ENCODE measurements at places on chromosomes 1 and 21.

- no peak for DNase-seq
Measured at GRCh38 chr1:39047374-39048229, 21.5 kb downstream of the NDUFS5 start.

GRCh38 chr1:223401873-223402789, 8.9 kb downstream of the CCDC185 start:
- no peak for DNase-seq

- DNase-seq = no peak
Measured at GRCh38 chr1:25676488-25676887, 59.9 kb downstream of the MAN1C1 start.

DNA sequence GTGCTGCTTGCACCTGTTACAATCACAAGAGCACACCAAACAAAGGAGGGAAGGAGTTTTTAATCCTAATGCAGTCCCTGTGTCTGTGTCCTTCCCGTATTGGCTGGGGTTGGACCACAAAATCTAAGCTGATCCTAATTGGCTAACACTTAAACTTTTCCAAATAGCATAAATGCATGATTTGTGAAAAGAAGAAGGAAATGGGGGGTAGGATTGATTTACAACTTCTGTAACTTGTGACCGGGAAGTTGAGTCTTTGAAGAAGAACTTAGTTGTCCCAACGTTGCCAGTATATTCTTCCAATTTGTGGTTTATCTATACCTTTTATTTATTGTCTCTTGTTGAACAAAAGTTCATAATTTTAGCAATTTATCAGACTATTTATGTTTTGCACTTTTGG, 11.8 kb upstream of the IPP start:
- DNase-seq = no peak

GRCh38 chr1:196650403-196650802, 1.4 kb upstream of the CFH start:
- no peak for DNase-seq

DNA sequence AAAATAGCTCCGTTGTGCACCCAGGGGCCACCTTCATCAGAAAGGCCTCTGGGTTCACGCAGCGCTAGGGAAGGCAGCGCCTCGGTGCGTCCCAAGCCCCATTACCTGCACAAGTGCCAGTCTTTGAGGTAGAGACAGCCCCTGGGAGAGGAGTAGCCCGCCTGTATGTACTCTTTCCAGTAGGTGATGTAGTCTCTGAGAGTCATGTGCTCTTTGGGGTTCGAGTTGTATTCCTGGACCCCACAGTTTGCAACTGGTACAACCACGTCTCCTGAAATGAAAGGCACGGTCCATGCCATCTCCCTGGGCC, 601 bp downstream of the JMJD4 start:
- DNase-seq = no peak

- peak; percentile 8 for DNase-seq
Measured at GRCh38 chr21:34073749-34074282, 438 bp downstream of the MRPS6 start.

- DNase-seq = no peak
Measured at GRCh38 chr1:196723325-196724185, 51.1 kb upstream of the CFHR3 start.

DNA sequence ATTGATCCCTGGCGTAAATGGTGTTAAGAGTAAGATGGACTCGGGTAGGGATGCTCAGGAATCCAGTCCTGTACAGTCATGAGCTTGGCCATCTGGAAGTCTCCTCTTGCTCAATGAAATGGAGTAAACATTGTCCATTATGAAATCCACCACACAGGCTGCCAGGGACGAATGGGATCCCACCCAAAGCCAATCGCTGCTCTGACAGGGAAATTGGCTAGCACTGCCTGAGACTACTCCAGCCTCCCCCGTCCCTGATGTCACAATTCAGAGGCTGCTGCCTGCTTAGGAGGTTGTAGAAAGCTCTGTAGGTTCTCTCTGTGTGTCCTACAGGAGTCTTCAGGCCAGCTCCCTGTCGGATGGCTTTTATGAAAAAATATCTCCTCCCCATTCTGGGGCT, at the start of gene HSD11B1:
HSD11B1 (plus strand) TSS at position 263 of the 400 bp plus-strand sequence; CDS start at position 360, 97 bp downstream.
- DNase-seq = no peak

GRCh38 chr1:7686301-7686850, 84.7 kb upstream of the VAMP3 start:
- DNase-seq = no peak

- no peak for DNase-seq
Measured at GRCh38 chr1:52235646-52236045, 93.8 kb downstream of the ZFYVE9 start.

DNA sequence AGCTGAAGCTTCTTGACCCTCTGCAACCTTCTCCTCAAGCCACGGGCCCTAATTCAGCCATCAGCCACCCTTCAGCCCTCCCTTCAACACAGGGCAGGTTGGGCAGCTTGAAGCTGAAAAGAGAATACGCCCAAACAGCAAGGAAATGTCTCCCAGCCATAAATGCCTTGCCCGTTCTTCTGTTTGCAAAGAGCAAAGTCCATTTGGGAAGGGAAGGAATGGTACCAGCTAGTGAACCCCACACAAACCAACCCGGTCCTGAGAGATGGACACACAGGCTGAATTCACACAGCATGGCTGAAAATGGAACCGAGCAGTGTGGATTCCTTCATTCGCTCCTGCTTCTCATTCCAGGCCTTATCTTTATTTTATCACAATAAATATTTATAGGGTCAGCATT, 11.5 kb downstream of the PLEKHA6 start:
- DNase-seq = no peak

- DNase-seq = no peak
Measured at GRCh38 chr1:192161976-192162375, 3.7 kb downstream of the RGS18 start.

GRCh38 chr21:28943631-28944030, 49.0 kb downstream of the LTN1 start:
- DNase-seq = no peak

DNA sequence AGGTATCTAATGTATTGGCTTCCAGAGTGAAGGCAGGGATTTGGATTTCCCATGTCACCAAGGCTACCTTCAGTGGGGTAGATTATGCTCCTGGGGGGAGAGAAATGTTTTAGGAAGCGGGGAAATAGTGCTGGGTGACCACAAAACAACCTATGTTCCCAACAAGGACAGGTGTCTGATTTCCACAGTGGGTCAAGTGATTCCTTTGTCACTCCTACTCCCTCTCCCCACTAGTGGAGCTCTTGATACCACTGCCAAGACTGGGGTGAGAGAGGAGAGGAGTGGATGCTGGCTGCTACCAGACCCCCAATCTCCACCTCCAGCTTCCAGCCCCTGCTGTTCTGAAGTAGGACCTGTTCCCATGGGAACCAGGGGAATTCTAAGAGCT, 104.3 kb upstream of the FAM78B start:
- DNase-seq = no peak

DNA sequence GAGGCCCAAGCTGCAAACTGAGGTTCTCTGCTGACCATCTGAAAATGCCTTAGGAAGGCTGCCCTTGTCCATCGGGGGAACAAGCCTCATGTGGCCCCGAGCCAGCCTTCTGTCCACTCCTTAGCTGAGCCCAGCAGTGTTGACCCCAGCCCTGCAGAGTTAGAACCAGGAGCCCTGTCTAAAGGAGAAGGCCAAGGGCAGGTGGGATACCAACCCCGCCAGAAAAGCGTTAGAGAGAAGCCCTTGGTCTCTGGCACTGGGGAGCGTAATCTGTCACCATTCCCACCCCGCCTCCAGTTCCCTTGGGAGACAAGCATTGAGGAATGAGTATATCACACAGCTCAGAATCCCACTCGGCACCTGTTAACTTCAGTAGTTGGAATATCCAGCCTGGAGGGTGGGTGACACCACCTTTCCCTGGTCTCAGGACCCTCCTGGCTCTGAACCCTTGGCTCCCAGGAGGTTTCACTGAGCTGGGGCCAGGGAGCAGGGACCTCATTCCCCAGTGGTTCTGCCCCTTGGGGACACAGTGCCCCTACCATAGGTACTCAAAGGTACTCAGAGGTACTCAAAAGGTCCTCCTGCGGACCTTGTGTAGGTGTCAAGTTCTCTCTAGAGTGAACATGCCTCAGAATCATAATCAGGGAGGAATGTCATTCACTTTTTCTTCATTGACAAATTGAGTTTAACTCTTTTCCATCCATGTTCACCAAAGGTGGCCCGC, 16.4 kb downstream of the ETS2 start:
- DNase-seq = no peak

DNA sequence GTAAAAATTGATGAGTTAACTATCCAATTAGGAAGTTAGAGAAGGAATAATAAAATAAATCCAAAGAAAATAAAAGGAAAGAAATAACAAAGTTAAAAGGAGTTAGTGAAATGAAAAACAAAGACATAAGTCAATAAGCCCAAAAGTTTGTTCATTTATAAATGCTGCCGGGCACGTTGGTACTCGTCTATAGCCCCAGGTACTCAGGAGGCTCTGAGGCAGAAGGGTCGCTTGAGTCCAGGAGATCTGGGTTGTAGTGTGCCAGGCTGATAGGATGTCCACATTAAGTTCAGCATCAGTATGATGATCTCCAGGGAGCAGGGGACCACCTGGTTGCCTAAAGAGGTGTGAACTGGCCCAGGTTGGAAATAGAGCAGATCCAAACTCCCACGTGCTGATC, 35.5 kb upstream of the VANGL1 start:
- no peak for DNase-seq

DNA sequence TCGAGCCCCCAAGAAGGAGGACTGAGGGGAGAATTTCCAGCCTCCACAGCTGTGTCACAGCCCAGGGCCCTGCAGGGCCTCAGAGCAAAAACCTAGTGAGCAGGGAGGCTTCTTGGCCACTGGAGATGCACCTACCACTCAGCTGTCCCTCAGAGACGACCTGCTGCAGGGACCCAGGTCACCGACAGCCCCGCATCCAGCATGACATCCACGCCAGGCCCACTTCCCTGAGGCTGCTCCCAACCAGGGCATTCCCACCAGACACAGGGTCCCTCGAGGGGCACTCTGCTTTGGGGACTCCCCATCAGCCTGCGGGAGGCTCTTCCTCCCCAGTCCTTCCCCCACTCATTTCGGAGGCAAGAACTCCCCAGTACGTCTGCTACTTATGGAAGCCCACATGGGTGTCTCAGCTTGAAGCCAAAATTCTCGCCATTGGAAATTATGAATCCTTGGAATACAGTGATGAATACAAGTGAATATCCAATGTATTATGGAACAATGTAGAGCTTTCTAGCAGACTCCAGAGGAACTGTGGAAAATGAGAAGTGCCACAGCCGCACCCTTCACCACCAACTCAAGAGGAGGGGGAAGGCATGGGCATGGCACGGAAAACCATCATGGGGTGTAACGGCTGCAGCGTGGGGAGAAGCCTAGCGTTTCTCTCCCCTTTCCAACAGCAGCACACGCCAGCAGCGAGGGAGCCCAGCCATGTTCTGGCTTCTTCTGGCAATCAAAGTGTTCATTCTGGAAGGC, 6.9 kb downstream of the TFF3 start:
- DNase-seq = no peak

- DNase-seq = no peak
Measured at GRCh38 chr1:7541629-7542028, 229.5 kb upstream of the VAMP3 start.

DNA sequence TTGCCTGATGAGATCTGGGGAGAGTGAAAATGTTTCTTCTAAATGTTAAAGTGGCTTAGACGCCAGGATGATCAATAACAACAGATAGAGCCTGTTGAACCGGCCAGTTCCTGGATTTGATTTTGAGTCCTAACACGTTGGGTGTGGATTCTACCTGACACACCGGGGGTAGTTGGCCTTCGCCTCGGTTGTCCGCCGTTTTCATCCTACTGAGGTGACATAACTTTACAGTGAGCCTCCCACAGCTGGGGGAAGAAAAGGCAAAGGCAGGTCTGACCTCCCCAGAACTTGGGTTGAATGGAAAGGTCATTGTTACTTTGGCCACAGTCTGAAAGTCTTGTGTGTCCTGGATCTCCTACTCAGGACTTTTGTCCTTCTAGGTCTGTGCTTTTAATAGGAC, 1.1 kb downstream of the PGD start:
- no peak for DNase-seq

DNA sequence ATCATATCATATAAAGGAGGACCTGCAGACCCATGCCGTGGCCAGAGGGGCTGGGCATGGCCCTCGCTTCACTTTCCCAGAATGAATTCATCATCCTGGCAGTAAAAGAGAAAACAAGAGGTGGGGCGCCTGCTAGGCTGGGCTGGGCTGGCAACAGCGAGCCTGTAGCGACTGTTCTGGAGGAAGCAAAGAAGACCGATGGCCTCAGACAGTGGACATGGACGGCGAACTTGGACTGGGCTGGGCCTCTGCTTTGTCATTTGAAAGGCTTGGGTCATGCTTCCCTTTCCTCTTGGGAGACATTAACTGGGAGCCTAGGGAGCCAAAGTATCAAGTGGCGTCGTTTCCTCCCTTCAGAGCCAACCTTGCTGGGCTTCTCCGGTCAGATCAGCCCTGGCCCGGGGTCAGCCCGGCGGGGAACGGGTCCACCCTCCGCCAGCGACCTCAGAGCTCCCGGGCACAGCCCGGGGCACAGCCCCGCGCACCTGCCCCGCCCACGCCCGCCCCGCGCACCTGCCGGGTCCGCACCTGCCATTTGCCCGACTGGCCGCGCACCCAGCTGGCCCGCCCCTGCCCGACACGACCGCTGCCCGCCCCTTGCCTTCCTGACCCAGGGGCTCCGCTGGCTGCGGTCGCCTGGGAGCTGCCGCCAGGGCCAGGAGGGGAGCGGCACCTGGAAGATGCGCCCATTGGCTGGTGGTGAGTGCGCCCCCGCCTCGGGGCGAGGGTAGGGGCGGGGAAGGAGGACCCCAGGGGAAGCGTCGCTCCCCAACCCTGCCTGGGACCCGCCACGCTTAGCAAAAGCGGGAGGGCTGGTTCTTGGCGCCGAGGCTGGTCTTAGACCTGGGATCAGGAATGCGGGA, at the start of gene FAM3B:
FAM3B (plus strand) TSS at position 602 of the 863 bp plus-strand sequence; CDS start at position 681, 79 bp downstream.
- DNase-seq = no peak

DNA sequence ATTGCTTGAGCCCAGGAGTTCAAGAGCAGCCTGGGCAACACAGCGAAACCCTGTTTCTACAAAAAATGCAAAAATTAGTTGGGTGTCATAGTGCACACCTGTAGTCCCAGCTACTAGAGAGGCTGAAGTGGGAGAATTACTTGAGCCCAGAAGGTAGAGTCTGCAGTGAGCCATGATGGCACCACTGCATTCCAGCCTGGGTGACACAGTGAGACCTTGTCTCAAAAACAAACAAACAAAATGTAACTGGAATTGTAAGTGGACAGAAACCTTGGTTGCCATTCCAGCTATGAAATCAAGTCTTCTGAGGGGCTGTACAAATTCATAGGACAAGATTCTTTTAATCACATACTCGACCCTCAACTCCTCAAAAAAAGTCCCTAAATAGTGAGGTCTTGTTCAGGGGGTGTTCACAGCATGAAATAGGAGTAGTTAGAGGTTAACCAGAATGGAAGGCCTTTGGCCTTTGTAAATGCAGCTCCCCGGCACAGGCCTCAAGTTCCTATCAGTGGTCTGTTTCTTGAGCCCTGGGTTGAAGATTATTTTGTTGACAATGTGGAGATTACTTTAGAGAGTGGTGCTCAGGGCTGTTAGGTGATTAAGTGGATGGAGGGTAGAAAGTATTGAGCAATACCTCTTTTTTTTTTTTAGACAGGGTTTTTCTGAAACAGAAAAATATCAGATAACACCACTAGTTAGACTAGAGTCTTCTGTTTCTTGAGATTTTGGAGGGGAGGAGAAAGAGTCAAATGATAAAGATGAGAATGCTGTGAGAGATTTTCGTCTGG, 138.7 kb upstream of the ZNF648 start:
- DNase-seq = no peak

- no peak for DNase-seq
Measured at GRCh38 chr1:187033693-187034390, 205.1 kb downstream of the PLA2G4A start.

- no peak for DNase-seq
Measured at GRCh38 chr1:21666576-21667320, 2.4 kb downstream of the RAP1GAP start.

All from T-helper 2 cell (primary cell).